ENCODE measurements at places on chromosomes 7 and 10.

GRCh38 chr10:49166484-49167400 is 21.4 kb downstream of the TMEM273 start:
- DNase-seq: no peak

DNA sequence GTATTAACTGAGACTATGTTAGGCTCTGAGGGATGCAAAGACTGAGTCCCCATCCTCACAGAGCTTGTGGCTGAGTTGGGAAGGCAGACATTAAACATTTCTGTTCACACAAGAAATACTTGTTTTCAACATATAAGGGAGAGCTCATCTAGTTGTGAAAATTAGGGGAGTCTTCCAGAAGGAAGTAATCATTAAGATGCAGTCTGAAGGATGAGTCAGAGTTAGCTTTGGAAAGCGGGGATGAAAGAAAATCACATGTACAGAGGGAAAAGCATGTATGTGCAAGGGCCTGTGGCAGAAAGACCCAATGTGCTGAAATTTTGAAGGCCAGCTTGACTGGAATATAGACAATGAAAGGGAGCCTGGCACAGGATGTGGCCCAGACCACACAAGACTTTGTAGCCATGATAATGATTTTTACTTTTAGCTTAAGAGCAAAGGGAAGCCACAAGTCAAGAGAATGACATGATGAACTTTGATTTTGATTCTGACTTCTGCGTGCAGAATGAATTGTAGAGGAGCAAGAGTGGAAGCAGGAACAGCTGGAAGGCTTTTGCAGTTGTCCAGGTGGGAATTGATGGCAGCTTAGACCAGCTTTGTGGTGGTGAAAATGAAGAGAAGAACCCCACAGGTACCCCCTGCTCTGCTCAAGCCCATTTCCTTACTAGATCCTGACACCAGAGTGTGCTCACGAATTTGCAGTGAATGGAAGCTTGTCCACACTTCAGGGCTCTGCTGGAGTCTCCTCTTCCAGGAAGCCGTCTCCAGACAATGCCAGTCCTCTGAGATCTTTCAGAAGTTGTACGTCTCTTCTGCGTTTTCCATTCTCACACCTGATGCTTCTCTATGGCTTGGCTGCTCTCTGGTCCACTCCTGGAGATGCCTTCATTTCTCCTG is 115.6 kb downstream of the ATXN7L1 start:
- DNase-seq: no peak

- DNase-seq: no peak
Measured at GRCh38 chr10:111338805-111339204, 262.0 kb downstream of the ADRA2A start.

GRCh38 chr10:20091698-20092097 is 275.5 kb downstream of the PLXDC2 start:
- DNase-seq: no peak

DNA sequence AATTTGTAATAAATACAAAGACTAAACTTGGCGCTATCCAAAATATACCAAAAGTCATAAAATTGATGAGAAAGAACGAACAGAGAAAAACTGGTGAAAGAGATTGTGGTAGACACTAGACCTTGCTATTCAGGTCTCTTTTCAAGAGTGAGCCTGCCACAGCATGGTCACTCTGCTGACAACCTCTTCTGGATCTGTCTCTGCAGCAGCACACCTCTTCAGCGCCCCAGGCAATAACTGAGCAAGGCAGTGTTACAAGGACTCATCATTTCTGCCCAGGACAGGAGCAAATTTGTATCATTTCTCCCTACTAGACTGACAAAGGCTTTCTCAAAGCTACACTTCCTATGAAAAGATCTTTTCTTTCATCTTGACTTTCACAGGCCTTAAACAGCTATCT is 976.0 kb downstream of the DNAJB9 start:
- no peak for DNase-seq

- no peak for DNase-seq
Measured at GRCh38 chr7:113635492-113635891, 283.3 kb downstream of the PPP1R3A start.

DNA sequence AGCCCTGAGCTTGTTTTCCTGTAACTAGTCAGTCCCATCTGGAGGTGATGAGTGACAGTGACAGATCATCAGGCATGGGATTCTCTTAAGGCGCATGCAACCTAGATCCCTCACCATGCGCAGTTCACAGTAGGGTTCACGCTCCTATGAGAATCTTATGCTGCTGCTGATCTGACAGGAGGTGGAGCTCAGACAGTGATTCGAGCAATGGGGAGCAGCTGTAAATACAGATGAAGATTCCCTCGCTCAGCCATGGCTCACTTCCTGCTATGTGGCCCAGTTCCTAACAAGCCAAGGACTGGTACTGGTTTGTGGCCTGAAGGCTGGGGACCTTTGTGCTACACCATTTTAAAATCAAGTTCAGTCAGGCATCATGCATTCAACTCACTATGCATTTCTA is 221.7 kb downstream of the KIAA1217 start:
- DNase-seq: no peak

GRCh38 chr10:43110338-43111071 is 27.7 kb upstream of the CSGALNACT2 start:
- DNase-seq: no peak
